ENCODE measurements at places on chromosomes 16 and 17.

GRCh38 chr16:13441675-13442074 is 478.3 kb upstream of the ERCC4 start:
- no peak for DNase-seq

GRCh38 chr17:66605541-66605940 is 229.4 kb upstream of the CACNG5 start:
- no peak for DNase-seq

GRCh38 chr17:55513885-55514590 is 2.8 kb upstream of the SMIM36 start:
- peak; percentile 42 for DNase-seq

GRCh38 chr17:49490276-49490675 is 4.8 kb upstream of the NGFR start:
- no peak for DNase-seq

- no peak for DNase-seq
Measured at GRCh38 chr16:87060034-87060986, 256.9 kb downstream of the C16orf95 start.

DNA sequence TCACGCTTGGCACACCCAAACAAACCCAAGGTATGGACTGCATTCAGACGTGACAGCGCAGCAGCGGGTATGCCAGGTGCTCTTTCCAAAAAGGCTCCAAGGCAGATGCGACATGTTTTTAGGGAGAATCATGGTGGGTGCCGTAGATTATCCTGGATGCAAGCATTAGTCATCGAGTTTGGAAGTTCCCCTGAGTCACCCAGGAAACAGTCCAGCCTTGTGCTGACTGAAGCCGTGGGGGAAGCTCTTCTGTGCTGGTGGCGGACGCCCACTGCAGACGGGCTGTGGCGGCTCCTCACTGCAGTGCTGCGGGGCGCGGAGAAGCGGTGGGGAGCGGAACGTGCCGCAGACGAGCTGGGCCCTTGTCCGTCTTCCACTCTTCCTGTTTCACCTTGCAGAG is 13.9 kb downstream of the JPT2 start:
- no peak for DNase-seq

DNA sequence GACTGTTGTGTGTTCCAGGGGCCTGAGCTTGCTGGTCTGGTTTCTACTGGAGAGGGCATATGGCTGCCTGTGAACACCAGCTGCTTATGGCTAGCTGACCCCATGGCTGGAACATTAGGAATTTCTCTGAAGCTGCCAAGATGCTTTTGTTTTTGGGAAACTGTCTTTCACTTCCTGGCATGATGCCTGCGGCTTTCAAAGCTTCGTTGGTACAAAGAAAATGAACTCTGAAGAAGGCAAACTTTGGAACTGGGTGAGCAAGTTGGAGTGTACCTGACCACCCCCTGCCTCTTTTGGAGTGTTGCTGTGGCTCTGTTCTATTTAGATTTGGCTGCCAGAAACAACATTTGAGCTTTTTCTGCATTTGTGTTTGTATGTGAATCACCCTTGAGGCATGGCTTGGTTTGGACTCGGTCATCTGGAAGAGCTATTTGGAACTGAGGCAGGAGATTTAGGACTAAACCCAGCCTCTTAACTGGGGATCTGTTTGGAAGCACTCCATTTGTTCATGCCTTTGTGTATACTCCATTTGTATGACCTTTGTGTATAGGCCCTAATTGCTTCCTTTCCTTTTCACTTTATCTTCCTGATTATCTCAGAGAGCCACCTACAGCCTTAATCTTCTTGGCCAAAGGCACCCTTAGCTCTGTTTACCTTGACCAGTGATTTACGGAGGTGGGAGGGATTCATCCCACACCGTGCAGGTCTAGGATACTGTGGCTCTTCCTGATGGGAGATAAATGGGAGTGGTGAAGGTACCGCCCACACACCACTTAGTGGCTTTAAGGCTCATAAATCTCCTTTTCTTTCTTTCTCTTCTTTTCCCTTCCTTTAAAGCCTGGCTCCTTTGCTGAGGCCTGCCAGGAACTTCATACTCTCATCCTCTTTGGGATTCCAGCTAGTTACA is 7.3 kb upstream of the CPHXL start:
- DNase-seq = no peak

DNA sequence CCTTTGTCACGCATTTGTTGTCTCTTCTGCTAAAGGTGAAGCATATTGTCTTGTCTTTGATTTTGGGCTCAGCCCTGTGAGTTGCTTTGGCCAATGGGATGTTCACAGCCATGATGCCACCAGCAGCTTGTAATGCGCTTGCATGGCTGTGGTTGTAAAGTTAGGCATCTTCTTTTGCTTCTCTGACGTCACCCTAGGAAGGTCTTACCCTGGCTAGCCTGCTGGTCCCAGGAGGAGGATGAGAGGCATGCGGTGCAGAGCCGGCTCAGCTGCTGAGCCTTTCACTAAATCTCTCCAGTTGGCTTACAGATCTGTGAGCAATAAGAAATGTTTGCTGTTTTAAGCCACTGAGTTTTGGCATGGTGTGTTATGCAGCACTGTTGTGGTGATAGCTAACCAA is 40.8 kb downstream of the IRX6 start:
- no peak for DNase-seq

- DNase-seq = no peak
Measured at GRCh38 chr16:28042811-28043210, 20.7 kb downstream of the GSG1L start.

GRCh38 chr17:55728361-55728760 is 5.7 kb upstream of the TMEM100 start:
- no peak for DNase-seq

- no peak for DNase-seq
Measured at GRCh38 chr17:76082326-76083251, 3.6 kb downstream of the ZACN start.

DNA sequence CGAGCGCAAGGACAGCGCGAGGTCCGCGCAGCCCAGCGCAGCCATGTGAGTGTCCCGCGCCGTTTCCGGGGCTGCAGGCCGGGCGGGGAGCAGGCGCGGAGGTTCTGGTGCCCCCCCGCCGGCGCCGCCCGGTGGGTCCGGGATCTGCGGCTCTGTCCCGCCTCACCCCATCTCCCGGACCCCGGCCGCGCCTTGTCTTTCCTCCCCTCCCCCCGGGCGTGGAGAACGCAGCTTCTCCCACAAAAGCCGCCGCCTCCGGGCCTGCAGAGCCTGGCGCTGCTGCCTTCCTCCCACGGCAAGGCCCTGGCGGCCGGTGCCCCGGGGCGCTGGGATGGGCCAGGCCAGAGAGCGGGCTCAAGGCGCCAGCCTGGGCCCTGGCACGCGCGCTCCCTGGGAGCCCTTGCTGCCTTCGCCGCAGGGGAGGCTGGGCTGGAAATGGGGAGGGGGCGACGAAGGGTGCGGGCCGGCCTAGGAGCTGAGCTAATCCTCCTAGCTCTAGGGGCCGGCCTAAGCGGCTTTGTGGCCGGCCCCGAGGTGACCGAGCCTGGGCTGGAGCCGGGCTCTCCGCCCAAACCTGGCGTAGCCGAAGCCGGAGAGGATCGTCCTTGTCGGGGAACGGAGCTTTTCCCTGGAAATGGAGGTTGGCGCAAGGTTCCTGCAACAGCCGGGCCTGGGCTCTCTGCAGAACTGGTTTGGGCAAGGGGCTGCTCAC is 397 bp downstream of the RIPOR1 start:
- no peak for DNase-seq

DNA sequence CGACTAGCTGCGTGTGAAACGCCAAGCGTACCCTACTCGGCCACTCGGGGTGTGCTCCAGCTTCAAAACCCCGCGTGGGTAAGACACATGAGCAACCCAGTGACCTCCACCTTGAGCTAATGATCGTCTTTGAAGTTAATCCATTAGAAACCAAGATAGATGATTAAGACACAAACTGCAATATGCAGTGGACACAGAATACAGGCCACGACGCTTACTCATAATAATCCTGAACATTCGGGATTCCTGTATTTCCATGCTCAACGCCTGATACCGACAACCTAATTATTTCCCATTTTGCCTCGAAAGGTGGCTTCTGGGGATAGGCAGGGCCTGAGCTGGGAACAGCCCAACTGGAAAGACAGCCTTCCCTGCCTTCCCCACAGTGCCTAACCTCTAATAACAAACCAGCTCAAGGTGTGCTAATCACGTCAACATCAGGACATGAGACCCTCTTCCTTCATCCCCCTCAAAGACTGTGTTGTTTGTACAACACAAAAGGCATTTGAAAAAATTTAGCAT is 504 bp upstream of the COPRS start:
- no peak for DNase-seq

GRCh38 chr16:35734728-35735402 is 2275.5 kb downstream of the TP53TG3F start:
- no peak for DNase-seq

GRCh38 chr17:1047177-1047878 is 50.4 kb downstream of the TIMM22 start:
- DNase-seq = no peak

DNA sequence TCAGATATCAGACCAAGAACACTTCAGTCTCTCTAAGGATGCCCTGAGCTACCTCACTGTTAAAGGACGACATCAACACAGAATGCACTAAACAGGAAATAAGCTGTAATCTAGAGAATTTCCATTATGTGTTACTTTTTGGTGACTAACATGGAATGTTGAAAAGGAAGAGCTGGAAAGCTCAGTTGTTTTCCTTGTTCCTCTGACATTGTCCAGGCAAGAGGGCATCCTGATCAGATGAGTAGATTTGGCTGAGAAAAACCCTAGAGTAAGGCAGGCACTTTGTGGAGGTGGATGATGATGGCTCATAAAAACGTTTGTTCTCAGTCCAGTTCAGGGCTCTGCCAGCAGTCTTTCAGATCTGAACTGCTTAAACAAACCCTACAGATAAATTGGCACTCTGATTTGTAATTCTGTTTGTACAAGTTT is 34.0 kb downstream of the DGKE start:
- DNase-seq = no peak

- no peak for DNase-seq
Measured at GRCh38 chr17:61129267-61130254, 270.1 kb upstream of the TBX2 start.

GRCh38 chr17:67441052-67441895 is 64.2 kb downstream of the PITPNC1 start:
- DNase-seq = peak; percentile 36

- DNase-seq = no peak
Measured at GRCh38 chr16:52817696-52818095, 235.0 kb downstream of the CHD9NB start.

- no peak for DNase-seq
Measured at GRCh38 chr17:12134587-12134986, 113.9 kb downstream of the MAP2K4 start.

GRCh38 chr17:83156408-83156807 is 77.0 kb downstream of the METRNL start:
- DNase-seq = no peak

GRCh38 chr16:17211797-17212196 is 259.0 kb downstream of the XYLT1 start:
- DNase-seq = no peak

DNA sequence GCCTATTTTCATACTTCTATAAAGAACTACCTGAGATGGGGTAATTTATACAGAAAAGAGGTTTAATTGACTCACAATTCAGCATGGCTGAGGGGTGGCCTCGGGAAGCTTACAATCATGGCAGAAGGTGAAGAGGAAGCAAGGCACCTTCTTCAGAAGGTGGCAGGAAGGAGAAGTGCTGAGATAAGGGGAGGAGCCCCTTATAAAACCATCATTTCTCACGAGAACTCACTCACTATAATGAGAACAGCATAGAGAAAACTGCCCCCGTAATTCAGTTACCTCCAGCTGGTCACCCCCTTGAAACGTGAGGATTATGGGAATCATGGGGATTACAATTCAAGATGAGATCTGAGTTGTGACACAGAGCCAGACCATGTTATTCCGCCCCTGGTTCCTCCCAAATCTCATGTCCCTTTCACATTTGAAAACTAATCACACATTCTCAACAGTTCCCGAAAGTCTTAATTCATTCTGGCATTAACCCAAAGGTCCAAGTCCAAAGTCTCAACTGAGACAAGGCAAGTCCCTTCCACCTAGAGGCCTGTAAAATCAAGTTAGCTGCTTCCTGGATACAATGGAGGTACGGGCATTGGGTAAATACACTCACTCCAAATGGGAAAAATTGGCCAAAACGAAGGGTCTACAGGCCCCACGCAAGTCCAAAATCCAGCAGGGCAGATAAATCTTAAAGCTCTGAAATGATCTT is 237.7 kb downstream of the CDH13 start:
- no peak for DNase-seq

DNA sequence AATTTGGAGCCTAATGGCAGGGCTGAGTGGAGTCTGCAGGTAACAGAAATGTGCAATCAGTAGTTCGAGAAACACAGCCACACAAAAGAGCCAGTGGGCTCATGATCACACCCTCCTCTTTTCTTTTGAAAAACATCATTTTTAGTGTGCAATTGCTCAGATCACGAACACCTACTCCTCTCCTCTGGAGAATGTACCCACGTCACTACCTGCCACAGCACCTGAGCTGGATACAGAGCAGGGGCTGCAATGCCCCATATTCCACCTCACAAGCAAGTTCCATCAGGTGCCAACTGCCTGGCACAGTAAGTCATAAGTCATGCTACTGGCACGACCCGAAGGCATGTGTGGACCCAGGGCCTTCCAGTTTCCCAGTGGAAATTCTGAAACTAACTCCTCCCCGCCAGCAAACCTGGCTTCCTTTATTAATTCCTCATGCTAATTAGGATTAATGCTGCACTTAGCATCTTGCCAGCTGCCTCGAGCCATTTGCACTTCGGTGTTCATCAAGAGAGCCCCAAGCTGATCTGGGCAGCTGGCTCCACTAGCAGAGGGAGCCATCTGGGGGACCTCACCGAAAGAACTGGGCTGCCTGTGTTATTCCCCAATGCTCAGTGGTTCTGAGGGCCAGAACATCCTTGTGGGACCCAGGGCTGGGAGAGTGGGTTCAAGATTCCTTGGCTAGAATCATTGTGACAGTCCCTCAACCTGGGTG is 2.4 kb downstream of the CACNG4 start:
- no peak for DNase-seq

- no peak for DNase-seq
Measured at GRCh38 chr16:10232757-10233156, 50.5 kb upstream of the GRIN2A start.

- no peak for DNase-seq
Measured at GRCh38 chr16:13307851-13308250, 406.5 kb downstream of the SHISA9 start.

- no peak for DNase-seq
Measured at GRCh38 chr16:14371778-14372431, 258.2 kb downstream of the PARN start.

- DNase-seq = peak; percentile 5
Measured at GRCh38 chr16:20774703-20775362, 11.0 kb downstream of the ACSM3 start.

- no peak for DNase-seq
Measured at GRCh38 chr17:72977771-72978417, 114.6 kb downstream of the SLC39A11 start.

Measured in stimulated activated CD8-positive, alpha-beta memory T cell treated with anti-CD3 and anti-CD28 coated beads, Interleukin-4, amount 100 ng/mL, for 1 hour (primary cell).